ENCODE measurements at places on chromosomes 1 and 21. TPM values are rescaled to one million over a fixed set of nuclear protein-coding genes. Genes with fewer than 3 reads are reported as not detected.

FAM229A gene
- 4.2 TPM for total RNA-seq

TMPRSS15 gene
- total RNA-seq: not detected

S100A6 gene
- 3,724 TPM for total RNA-seq

VANGL2 gene
- total RNA-seq: 0.69 TPM

Data from A549 treated with GW870086 at 1 μM for 4 hours (cell line).